ENCODE measurements at places on chromosomes 4 and X.

DNA sequence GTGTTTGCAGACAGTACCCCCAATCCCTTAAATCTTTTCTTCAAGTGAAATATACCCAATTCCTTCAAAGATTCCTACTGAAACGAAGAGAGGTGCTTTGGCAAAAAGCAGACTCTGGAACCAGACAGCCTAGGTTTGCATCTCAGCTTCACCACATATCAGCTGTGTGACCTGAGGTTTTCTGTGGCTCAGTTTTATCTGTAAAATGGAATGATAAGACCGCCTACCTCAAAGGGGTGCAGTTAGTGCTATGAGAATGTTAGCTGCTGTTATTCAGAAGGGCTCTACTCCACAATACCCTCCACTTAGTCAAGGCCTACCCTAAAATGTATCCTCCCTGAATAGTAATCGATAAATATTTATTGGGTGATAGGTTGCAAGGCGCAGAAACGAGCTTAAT, 664 bp downstream of the PIR start:
- no peak for DNase-seq

- no peak for DNase-seq
Measured at GRCh38 chr4:121783210-121783609, 17.9 kb upstream of the EXOSC9 start.

GRCh38 chrX:45879512-45879911, 665.7 kb downstream of the ZNF674 start:
- no peak for DNase-seq

GRCh38 chrX:153631907-153632594, 15.0 kb upstream of the DUSP9 start:
- no peak for DNase-seq

GRCh38 chrX:41868392-41868977, 54.9 kb downstream of the CASK start:
- DNase-seq: no peak

DNA sequence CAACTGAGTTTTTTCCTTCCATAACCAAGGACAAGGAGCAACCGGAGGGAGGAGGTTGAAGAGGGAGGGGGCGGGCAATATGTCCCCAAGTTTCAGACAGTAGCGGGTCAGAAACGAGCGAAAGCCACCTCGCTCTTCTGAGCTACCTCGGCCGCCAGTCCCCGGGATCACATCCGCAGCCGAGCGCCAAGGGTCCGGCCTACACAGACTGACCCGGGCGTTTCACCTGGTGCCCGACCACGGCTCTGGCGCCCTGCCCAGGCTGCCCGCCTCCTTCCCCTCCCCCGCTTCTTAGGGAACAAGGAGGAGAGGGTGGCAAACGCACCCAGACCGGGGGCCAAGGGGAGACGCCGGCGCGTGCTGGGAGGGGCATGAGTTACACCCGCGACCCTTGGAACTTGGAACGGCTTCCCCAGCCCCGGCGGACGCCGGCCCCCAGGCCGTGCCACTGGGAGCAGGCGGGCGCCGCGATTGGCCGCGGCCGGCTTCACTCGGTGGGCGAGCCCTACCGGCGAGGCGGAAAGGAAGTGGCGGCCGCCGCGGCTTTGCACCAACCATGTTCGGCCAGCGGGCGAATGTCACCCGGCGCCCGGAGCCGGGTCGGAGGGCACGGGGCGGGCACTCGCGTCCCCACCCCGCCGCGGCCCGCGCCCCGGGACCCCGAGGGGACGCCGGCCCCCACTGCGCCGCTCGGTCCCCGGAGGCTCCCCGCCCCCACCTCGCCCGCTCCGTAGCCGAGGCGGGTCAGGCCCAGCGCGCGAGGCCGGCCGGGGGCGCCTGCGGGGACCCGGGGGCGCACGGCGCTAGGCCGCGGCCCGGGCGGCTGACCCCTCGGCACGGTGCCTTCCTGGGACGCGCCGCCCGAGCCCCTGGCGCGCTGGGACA, 1.5 kb downstream of the IRF2 start:
- peak; percentile 35 for DNase-seq

GRCh38 chrX:40459571-40460158, 121.1 kb upstream of the ATP6AP2 start:
- DNase-seq: no peak

DNA sequence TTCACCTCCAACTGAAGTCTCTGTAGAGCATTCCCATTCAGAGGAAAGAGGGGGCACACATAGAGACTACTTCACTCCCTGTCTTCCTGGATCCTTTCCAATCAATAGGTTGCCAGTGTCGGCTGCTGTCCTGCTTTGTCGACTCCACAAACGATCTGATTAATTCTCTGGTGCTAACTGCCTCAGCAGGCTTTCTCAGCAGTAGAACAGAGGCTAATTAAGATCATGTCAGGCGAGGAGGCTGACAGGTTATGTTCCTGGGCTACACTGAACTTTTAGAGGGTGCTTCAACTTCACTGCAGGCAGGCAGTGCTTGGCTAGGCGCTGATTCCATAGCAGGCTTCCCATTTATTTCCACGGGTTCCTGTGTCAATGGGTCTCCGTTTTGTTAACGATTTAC, 79.2 kb downstream of the GRIA3 start:
- no peak for DNase-seq

DNA sequence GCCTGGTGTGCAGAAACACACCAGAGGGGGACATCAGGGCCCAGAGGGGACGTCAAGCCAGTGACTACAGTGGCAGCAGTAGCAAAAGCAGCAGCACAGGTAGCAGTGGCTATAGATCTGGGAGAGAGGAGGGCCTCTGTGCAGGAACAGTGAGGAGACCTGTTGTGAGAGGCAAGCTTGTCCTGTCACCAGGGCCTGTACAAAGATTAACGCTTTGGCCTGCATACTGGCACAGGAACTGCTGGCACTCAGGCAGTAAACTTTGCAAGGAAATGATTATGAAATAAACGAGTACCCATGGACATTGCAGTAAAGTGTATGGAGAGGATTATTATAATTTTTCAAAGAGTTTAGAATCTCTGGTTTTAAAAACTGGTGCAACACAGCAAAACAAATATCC, 5.5 kb upstream of the PHF8 start:
- no peak for DNase-seq

DNA sequence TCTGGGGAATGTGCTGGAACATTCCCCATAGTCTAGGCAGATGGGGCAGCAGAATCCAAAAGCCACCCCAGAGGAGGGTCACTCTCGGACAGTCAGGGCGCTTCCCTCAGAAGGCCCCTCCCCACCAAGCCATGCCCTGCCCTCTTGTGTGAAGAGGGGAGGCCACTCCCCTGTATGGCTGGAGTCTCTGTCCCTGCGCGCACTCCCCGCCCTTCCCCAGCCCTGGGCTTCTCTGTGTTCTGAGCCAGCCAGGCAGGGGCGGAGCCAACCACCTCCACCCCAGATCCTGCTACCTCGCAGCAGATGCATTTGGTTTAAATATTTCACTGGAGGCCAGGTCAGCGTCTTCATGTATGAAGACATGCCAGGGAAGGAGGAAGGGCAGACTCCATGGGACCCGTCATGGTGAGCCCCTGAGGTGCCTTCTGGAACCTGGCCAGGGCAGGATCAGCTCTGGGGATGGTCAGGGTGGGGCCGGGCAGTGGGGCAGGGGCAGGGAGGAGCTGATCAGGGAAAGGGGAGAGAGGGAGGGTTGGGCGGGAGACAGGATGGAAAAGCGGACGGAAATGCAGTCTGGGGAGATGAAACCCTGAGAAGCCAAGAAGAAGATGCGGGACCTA, 107.3 kb downstream of the ADRA2C start:
- DNase-seq: no peak

DNA sequence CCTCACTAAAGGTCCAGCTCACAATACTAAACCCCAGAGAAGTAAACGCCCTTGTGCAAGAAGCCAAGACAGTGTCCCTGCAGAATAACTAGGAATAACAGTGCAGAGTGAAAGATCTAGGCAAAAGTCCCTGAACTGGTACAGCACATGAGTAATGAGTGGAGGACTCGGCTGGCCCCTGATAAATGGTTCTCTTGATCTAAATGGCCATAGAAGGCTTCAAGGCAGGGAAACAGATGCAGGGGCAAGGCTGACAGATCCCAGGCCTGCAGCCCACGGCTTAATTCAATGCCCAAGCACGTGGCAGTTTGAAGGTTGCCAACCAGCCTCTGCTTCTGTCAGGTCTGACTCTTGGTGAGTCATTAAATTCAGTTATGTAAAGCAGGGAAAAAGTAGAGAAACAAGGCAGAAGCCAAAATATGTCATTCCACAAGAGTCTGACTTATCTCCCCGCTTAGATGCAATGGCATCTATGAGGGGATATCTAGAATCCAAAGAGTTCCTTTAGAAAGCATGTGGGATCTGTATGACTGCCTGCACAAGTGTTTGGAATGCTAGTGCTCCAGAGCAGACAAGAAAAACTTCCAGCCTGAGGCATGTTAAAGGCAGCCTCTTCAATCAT, 121.3 kb downstream of the PRDM5 start:
- no peak for DNase-seq

DNA sequence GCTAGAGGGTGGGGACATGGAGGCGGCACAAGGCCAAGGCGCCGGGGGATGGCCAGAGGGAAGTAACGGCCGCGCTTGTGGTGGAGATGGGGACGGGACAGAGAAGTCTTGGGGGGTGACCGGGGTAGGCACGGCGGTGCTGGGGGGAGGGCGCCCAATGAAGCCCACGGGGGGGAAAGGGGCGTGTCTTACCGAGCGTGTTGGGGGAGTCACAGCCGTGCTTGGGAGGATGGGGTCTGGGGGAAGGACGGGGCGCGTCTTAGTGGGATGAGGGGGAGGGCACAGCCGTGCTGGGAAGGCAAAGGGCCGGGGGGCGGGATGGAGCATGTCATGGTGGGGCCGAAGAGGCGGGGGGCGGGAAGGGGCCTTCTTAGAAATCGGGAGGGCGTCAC, 952 bp downstream of the ARSD start:
- DNase-seq: no peak

- no peak for DNase-seq
Measured at GRCh38 chr4:117783716-117784115, 250.6 kb upstream of the NDST3 start.

- no peak for DNase-seq
Measured at GRCh38 chr4:112173593-112174558, 28.6 kb downstream of the FAM241A start.

GRCh38 chr4:134132086-134132783, 69.4 kb downstream of the PABPC4L start:
- no peak for DNase-seq

- DNase-seq: no peak
Measured at GRCh38 chrX:148530464-148531077, 30.2 kb downstream of the AFF2 start.

DNA sequence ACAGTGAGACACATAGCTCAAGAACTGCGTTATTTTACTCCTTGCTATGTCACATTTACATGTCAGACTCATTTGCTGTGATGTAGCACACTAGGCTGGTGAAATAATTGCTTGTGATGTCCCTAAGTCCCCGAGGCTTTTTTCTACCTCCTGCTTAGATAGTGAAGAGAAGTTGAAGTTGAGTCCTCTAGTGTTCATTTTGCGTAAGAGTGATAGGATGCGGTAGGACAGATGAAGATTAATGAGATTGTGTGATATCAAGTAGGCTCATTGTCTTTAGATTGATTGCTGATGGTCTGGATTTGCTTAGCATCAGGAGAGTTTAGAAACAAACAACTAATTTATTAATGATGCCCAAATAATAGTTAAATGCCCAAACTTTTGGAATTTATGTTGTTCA, 173.6 kb upstream of the NUDT6 start:
- no peak for DNase-seq

GRCh38 chr4:183969596-183969995, 64.5 kb downstream of the STOX2 start:
- no peak for DNase-seq

DNA sequence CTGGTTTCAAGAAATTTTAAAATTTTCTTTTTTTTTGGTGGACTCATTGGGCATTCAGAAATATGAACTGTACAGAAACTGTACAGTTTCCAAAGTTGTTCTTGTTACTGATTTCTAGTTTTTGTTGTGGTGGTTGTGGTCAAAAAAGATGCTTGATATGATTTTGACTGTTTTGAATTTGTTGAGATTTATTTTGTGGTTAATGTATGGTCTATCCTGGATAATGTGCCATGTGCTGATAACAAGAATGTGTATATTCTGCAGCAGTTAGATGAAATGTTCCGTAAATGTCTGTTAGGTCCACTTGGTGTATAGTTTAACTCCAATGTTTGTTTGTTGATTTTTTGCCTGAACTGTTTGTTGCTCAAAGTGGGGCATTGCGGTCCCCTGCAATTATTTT, 127.6 kb upstream of the NUDT6 start:
- DNase-seq: no peak

- DNase-seq: no peak
Measured at GRCh38 chr4:188821500-188821899, 682.3 kb downstream of the TRIML1 start.

- no peak for DNase-seq
Measured at GRCh38 chr4:174626342-174627008, 104.2 kb upstream of the HPGD start.

GRCh38 chrX:38403834-38404233, 51.4 kb downstream of the OTC start:
- no peak for DNase-seq

DNA sequence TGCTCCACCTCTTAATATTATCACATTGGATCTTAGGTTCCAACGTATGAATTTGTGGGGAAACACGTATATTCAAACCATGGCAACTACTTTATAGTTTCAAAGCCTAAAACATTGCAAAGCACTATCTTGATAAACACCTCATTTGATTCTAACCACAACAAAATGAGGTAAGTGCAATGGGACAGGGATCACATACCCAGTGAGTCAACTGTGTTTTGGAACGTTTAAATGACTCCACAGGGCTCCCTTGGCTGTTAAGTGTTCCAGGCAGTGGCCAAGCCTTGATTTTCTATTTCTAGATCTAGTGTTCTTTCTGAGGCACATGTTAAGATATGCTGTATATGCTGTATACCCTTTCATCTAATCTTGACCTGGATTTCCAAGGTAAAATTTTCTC, 54.5 kb upstream of the C1QTNF7 start:
- DNase-seq: no peak

DNA sequence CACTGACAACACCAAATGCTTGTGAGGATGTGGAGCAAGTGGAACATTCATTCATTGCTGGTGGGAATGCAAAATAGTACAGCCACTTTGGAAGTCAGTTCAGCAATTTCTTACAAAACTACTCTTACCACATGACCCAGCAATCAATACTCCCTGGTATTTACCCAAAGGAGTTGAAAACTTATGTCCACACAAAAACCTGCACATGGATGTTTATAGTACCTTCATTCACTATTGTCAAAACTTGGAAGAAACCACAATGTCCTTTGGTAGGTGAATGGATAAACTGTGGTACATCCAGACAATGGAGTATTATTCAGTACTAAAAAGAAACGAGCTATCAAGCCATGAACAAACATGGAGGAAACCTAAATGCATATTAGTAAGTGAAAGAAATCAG, 27.5 kb downstream of the HUWE1 start:
- DNase-seq: no peak

- DNase-seq: no peak
Measured at GRCh38 chr4:137422666-137423065, 109.6 kb downstream of the PCDH18 start.

GRCh38 chrX:155293771-155294170, 29.5 kb upstream of the RAB39B start:
- no peak for DNase-seq

- peak; percentile 24 for DNase-seq
Measured at GRCh38 chr4:118352843-118353533, at the start of gene PRSS12. PRSS12 (minus strand) TSS chr4:118353003; CDS start chr4:118352720, 283 bp downstream.

Measured in stimulated activated CD8-positive, alpha-beta memory T cell treated with anti-CD3 and anti-CD28 coated beads, Interleukin-15, amount 100 ng/mL, for 24 hours (primary cell).